ENCODE measurements at places on chromosomes 12 and 14. TPM values are rescaled to one million over a fixed set of nuclear protein-coding genes. Genes with fewer than 3 reads are reported as not detected.
A peak's percentile ranks its signal among the peaks of the same experiment; 100 is the strongest.

Gene KLHL28
- 22.4 TPM for total RNA-seq

Gene ZNF891
- 3.9 TPM for total RNA-seq

Gene INSM2
- not detected for total RNA-seq

Gene TMEM229B
- total RNA-seq: 20.9 TPM

Gene ZC3H10
- 10.6 TPM for total RNA-seq

Gene CD69
- 116 TPM for total RNA-seq

Gene ZC2HC1C
- 0.69 TPM for total RNA-seq

Gene TBX3
- not detected for total RNA-seq

Gene NOC4L
- 29.3 TPM for total RNA-seq

Gene PIK3C2G
- total RNA-seq: not detected

Gene PLA2G1B
- not detected for total RNA-seq

Gene ACSM4
- not detected for total RNA-seq

Gene LYZ
- 22.2 TPM for total RNA-seq

- peaks cover 2% of the 10 kb centered on the region for H3K27me3 ChIP-seq
- H3K36me3 ChIP-seq: no peaks in the 10 kb centered on the region
- no peak overlapping the region for H3K27ac ChIP-seq
- DNase-seq: no peak
- H3K4me1 ChIP-seq: no peaks in the 10 kb centered on the region
Measured at GRCh38 chr12:39723831-39724230, 104.2 kb upstream of the ABCD2 start.

GRCh38 chr12:122825773-122826724, 9.2 kb upstream of the HIP1R start:
- no peak overlapping the region for H3K27ac ChIP-seq
- H3K36me3 ChIP-seq: no peaks in the 10 kb centered on the region
- H3K4me1 ChIP-seq: peaks cover 2% of the 10 kb centered on the region
- peaks cover 20% of the 10 kb centered on the region for H3K27me3 ChIP-seq
- H3K4me3 ChIP-seq: peak overlapping the region; percentile 55

DNA sequence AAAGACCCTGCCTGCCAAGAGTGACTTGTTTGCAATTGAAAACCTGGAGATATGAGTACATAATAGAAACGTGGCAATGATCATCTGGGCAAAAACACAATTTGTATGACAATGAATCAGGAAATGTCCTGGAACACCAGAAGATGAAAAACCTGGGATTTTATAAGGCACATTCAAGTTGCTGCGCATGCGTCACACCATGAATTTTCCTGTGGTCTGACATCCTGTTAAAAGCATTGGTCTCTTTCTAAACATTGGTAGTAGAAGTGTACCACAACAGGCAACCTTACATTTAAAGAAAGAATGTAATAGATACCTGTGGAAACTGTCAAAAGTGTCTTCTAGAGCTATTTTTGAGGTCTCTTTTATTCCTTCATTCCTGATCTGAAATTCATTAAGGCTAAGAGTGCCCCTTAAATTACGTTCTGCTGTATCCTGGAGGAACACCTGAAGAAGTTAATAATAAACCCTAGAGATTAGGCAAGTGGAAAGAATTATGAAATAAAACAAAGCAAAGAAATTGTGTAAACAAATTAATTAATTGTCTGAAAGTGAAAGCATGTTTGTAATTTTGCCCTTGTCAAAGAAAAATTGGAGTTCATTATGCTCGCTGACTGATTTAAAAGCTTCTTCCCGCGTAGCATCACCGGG, 676.5 kb downstream of the DIO2 start:
- no peak for DNase-seq
- no peaks in the 10 kb centered on the region for H3K4me1 ChIP-seq
- no peak overlapping the region for H3K27ac ChIP-seq
- no peaks in the 10 kb centered on the region for H3K27me3 ChIP-seq

- no peak overlapping the region for H3K4me3 ChIP-seq
- H3K27me3 ChIP-seq: peaks cover 6% of the 10 kb centered on the region
- DNase-seq: no peak
- no peaks in the 10 kb centered on the region for H3K36me3 ChIP-seq
Measured at GRCh38 chr12:132423820-132424645, 65.9 kb upstream of the FBRSL1 start.

- no peaks in the 10 kb centered on the region for H3K36me3 ChIP-seq
- DNase-seq: no peak
- no peak overlapping the region for H3K4me3 ChIP-seq
- peaks cover 18% of the 10 kb centered on the region for H3K4me1 ChIP-seq
Measured at GRCh38 chr12:71441836-71442566, 2.4 kb downstream of the LGR5 start.

DNA sequence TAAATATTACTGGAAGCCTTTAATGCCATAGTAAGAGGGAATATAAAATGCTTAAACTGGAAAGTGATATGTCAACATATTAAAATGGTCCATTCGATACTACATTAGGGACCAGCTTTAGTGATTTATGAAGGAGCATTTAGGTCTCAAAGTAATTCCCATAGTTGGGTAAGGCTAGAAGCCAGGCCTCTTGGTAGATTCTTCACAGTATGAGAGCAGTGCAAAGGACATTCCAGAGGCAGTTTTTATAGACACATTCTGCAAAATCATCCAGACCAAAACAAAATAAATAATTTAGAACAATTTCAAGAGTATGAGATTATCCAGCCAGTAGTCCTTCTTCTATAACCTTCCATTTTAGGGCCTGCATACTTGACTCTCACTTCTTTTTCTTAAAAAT, 142.6 kb upstream of the PDZRN4 start:
- DNase-seq: no peak
- no peaks in the 10 kb centered on the region for H3K4me1 ChIP-seq
- no peaks in the 10 kb centered on the region for H3K36me3 ChIP-seq
- H3K27ac ChIP-seq: no peak overlapping the region
- no peaks in the 10 kb centered on the region for H3K27me3 ChIP-seq
- H3K4me3 ChIP-seq: no peak overlapping the region

GRCh38 chr12:84922693-84923092, 10.1 kb upstream of the SLC6A15 start:
- H3K27ac ChIP-seq: no peak overlapping the region
- no peaks in the 10 kb centered on the region for H3K36me3 ChIP-seq
- no peak overlapping the region for H3K4me3 ChIP-seq
- H3K4me1 ChIP-seq: no peaks in the 10 kb centered on the region
- no peak for DNase-seq

GRCh38 chr12:98470469-98471082, 44.8 kb upstream of the TMPO start:
- no peak overlapping the region for H3K4me3 ChIP-seq
- H3K27me3 ChIP-seq: peaks cover 8% of the 10 kb centered on the region
- H3K36me3 ChIP-seq: no peaks in the 10 kb centered on the region
- no peak for DNase-seq

- no peak overlapping the region for H3K27ac ChIP-seq
- H3K27me3 ChIP-seq: no peaks in the 10 kb centered on the region
- DNase-seq: no peak
Measured at GRCh38 chr14:24079491-24080141, 8.3 kb downstream of the CPNE6 start.

DNA sequence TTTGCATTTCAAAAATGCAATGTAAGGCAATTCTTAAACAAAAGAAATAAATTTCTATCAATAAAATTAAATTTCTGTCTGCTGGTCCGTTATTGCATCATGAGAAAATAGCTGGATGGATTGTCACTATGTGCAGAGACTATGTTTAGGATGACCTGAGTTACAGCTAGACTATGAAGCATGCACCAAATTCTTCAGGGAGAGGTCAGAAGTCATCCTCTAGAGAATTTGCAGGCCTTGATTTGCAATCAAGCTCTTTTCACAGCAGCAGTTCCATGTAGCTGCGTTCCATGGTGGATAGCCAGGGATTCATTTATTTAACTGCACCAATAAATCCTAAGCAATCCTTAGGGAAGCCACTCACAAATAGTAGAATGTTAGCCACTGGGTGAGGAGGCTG, 253.7 kb downstream of the MSRB3 start:
- H3K27ac ChIP-seq: no peak overlapping the region
- H3K36me3 ChIP-seq: no peaks in the 10 kb centered on the region
- H3K27me3 ChIP-seq: peaks cover 2% of the 10 kb centered on the region
- no peak overlapping the region for H3K4me3 ChIP-seq
- peaks cover 9% of the 10 kb centered on the region for H3K4me1 ChIP-seq

- no peak for DNase-seq
- H3K4me1 ChIP-seq: no peaks in the 10 kb centered on the region
- peaks cover 1% of the 10 kb centered on the region for H3K27me3 ChIP-seq
- H3K36me3 ChIP-seq: no peaks in the 10 kb centered on the region
Measured at GRCh38 chr12:58602179-58602578, 318.1 kb downstream of the LRIG3 start.

GRCh38 chr14:34912182-34912581, 37.0 kb upstream of the BAZ1A start:
- H3K27me3 ChIP-seq: no peaks in the 10 kb centered on the region
- H3K4me3 ChIP-seq: no peak overlapping the region
- H3K27ac ChIP-seq: no peak overlapping the region
- H3K36me3 ChIP-seq: no peaks in the 10 kb centered on the region
- peaks cover 2% of the 10 kb centered on the region for H3K4me1 ChIP-seq

DNA sequence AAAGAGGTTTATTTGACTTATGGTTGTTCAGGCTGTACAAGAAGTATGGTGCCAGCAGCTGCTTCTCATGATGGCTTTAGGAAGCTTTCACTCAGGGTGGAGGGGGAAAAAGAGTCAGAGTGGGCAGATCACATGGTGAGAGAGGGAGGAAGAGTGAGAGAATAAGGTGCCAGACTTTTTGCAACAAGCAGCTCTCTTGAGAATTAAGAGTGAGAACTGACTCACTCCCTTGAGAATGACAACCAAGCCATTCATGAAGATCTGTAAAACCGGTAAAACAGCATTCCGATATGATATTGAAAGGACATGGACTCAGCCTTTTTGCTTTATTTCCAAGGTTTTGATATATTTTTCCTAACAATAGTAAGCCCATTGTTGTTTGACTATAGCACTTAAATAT, 501.2 kb downstream of the GALC start:
- H3K4me1 ChIP-seq: no peaks in the 10 kb centered on the region
- no peaks in the 10 kb centered on the region for H3K36me3 ChIP-seq
- no peak for DNase-seq
- H3K27me3 ChIP-seq: no peaks in the 10 kb centered on the region
- H3K27ac ChIP-seq: no peak overlapping the region

GRCh38 chr14:64654246-64654900, 49.9 kb upstream of the PLEKHG3 start:
- H3K4me1 ChIP-seq: peaks cover 14% of the 10 kb centered on the region
- H3K27me3 ChIP-seq: peaks cover 30% of the 10 kb centered on the region
- no peaks in the 10 kb centered on the region for H3K36me3 ChIP-seq
- DNase-seq: no peak

DNA sequence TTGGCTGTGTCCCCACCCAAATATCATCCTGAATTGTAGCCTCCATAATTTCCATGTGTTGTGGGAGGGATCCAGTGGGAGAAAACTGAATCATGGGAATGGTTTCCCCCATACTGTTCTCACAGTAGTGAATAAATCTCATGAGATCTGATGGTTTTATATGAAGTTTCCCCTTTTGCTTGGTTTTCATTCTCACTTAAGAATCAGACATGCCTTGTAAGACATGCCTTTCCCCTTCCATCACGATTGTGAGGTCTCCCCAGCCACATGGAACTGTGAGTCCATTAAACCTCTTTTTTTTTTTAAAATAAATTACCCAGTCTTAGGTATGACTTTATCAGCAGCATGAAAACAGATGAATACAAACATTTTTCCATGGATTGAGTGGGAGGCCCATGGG, 652.9 kb downstream of the ETNK1 start:
- H3K4me1 ChIP-seq: no peaks in the 10 kb centered on the region
- no peak overlapping the region for H3K4me3 ChIP-seq
- H3K27ac ChIP-seq: no peak overlapping the region
- no peak for DNase-seq
- H3K27me3 ChIP-seq: no peaks in the 10 kb centered on the region

DNA sequence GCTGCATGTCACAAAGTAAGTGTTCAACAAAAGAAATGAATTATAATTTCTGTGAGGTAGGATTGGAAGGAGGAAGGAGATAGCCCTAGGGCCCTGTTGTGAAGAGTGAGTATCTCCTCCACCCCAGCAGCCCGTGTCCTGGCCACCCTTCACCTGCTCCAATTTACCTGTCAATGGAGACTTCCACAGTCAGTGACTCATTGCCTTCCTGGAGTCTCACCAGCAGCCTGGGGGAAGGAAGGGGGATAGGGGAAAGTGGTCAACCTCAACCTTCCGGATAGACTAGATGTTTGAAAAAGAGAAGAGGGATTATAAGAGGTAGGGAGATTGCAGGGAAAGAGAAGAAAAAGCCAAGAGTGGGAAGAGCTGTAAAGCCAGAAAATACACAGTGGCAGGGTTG, 9.2 kb downstream of the STAT2 start:
- H3K27ac ChIP-seq: no peak overlapping the region
- DNase-seq: no peak
- H3K36me3 ChIP-seq: peaks cover 39% of the 10 kb centered on the region
- H3K4me1 ChIP-seq: peaks cover 3% of the 10 kb centered on the region

GRCh38 chr12:64995816-64996215, 125.3 kb downstream of the WIF1 start:
- H3K27me3 ChIP-seq: peaks cover 5% of the 10 kb centered on the region
- no peak overlapping the region for H3K4me3 ChIP-seq
- no peak for DNase-seq
- no peaks in the 10 kb centered on the region for H3K4me1 ChIP-seq
- H3K36me3 ChIP-seq: no peaks in the 10 kb centered on the region
- no peak overlapping the region for H3K27ac ChIP-seq

GRCh38 chr12:126667339-126667738, 1599.6 kb upstream of the TMEM132C start:
- H3K27ac ChIP-seq: no peak overlapping the region
- no peaks in the 10 kb centered on the region for H3K36me3 ChIP-seq
- H3K4me3 ChIP-seq: no peak overlapping the region
- no peak for DNase-seq
- H3K4me1 ChIP-seq: no peaks in the 10 kb centered on the region

- no peaks in the 10 kb centered on the region for H3K4me1 ChIP-seq
- no peaks in the 10 kb centered on the region for H3K36me3 ChIP-seq
- no peak for DNase-seq
Measured at GRCh38 chr12:17169726-17170471, 563.9 kb upstream of the LMO3 start.

DNA sequence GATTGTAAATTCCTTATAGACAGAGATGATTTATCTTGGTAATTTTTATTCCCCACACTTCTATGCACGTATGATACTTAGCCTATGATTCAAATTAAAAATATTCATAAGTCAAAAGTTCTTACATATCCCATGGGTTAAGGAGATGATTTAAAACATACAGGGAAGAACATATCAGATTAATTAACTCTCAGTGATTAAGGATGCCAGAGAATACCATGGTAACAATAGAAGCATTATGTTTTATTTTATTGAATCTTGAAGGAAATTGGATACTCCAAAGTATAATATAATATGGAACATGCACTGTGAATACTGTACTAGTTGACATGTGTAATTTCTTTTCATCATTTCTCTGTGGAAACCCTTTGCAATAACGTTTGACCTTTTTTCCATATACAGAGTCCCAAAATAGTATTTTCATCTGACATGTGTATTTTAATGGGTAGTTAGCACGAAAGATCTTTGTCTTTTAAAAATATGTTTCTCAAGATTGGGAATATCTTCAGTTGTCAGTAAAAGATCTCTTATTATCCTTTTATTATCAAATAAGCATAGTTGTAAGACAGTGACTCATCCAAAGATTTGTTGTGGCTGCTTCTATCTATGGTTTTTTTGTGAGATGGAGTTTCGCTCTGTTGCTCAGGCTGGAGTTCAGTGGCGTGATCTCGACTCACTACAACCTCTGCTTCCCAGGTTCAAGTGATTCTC, 166.7 kb downstream of the RAD51B start:
- H3K27me3 ChIP-seq: no peaks in the 10 kb centered on the region
- no peak for DNase-seq
- H3K4me3 ChIP-seq: no peak overlapping the region

- no peak for DNase-seq
- no peaks in the 10 kb centered on the region for H3K4me1 ChIP-seq
- H3K27me3 ChIP-seq: no peaks in the 10 kb centered on the region
- H3K36me3 ChIP-seq: peaks cover 4% of the 10 kb centered on the region
- no peak overlapping the region for H3K27ac ChIP-seq
- no peak overlapping the region for H3K4me3 ChIP-seq
Measured at GRCh38 chr12:70402597-70402996, 36.5 kb downstream of the KCNMB4 start.

Data from activated naive CD8-positive, alpha-beta T cell treated with anti-CD3 and anti-CD28 coated beads, Interleukin-2, amount 10 ng/mL, durations not matched to agents 7 days and 5 days (primary cell).